ENCODE measurements at places on chromosomes 16 and 17.

DNA sequence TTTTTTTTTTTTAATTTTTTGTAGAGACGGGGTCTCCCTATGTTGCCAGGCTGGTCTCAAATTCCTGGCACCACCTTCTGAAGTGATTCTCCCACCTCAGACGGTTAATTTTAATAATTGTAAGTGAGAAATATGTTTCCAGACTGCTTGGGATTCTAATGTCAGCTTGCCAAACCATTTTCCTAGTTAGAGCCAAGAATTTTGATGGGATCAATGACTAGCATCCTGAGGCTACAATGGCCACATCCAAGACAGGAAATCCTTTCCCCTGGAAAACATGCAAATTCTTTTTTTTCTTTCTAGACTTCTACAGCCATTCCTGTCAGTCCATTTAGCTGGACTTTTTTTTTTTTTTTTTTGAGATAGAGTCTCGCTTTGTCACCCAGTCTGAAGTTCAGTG, 32.6 kb downstream of the IGF2BP1 start:
- DNase-seq, result no peak

DNA sequence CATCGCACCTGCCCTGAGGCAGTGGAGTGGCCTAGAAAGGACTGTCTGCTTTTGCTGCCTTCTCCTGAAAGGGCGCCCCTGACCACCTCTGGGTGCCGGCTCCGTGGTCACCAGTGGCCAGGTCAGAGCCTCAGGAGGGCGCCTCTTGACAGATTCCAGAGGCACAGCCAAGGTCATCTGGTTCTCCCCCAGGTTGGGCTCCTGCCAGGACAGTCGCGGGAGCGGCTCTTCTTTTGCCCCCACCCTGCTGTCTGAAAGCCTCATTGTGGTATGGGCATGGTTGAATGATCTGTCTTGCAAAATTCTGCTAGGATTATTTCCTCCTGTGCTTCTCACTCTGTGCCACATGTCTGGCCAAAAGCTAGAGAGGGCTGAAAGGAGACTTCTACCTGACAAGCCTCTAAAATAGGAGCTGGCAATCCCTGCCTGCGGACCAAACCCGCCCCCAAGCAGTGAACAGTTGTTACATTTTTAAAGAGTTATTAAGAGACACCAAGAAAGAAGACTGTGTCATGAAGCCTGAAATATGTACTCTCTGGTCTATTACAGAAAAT, 82.8 kb downstream of the SNX29 start:
- DNase-seq, result no peak

GRCh38 chr16:2923481-2923880, 11.8 kb downstream of the FLYWCH1 start:
- DNase-seq, result no peak

GRCh38 chr17:58446086-58446485, 28.8 kb upstream of the RNF43 start:
- no peak for DNase-seq
